ENCODE measurements at places on chromosomes 12 and 14.

DNA sequence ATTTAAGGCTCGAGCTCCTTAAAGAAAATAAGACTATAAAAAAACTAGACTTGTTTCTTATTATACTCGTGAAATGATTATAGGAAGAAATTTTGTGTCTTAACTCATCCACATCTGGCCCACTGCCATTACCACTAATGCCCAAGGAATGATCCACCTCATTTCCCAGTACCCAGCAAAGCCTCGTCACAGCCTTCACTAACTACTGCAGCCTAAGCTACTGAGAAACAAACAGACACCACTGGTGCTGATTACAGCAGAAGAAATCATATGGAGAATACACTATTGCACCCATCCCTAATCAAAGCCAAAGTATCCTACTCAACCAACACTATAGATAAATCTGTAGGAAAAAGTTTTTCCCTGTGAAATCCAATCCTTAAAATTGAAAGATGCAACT is 205.3 kb upstream of the NAV3 start:
- DNase-seq, result no peak

- DNase-seq, result no peak
Measured at GRCh38 chr12:43669373-43669772, 89.2 kb downstream of the PUS7L start.

DNA sequence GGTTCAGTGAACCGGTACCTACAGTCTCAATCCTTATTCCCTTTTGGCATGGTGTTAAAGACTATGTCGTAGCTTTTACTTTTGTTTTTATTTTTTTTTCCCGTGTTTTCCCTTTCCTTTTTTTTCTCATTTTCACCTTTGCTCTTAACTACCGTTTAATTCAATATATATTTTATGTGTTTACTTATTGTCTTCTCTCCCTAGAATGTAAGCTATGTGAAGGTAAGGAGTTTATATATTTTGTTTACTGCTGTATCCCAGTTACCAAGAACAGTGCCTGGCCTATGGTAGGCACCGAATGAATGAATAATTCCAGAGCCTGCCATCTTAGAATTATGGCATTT is 261 bp upstream of the MLH3 start:
- DNase-seq, result no peak

DNA sequence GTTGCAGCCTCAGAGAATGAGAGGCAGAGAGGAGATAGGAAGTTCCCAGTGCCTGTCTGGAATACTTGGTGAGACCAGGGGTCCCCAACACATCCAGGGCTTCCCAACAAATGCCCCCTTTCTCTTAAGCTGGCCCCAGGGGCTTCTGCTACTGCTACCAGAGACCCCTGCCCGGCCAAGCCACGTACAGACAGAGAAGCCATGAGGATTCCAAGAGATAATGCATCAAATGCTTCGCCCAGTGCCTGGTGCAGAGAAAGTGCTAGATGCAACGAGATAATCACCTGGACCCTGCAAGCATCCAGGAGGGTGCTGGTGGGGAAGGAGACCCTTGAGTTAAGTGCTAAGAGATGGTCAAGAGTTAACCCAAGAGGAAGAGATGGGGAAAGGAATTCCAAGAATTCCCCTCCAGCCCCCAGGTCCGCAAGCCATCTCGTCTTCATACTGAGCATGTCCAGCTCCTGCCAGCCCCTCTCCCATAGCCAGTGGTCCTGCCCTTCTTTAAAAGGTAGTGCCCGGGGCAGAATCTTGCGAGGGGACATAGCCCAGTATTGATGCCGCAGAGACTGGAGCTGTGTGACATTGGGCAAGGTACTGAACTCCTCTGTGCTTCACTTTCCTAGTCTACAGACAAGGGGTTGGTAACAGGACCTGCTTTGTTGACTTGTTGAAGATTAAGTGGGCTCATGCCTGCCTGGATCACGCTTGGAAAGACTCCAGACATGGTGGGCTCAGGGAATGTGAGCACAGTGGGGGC is 103.3 kb downstream of the CALM1 start:
- DNase-seq, result no peak

DNA sequence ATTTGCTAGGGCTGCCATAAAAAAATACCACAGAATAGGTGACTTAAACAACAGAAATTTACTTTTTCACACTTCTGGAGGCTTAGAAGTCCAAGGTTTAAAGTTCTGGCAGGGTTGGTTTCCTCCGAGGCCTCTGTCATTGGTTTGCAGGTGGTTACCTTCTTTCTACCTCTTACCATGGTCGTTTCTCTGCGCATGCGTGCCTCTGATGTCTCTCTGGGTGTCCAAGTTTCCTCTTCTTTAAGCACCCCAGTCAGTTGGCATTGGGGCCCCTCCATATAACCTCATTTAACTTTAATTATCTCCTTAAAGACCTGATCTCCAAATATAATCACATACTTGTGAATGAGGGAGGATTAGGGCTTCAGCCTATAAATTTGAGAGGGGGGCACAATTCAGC is 103.2 kb downstream of the SLC15A5 start:
- no peak for DNase-seq

- DNase-seq, result no peak
Measured at GRCh38 chr12:100437038-100437841, 36.4 kb upstream of the NR1H4 start.
